ENCODE measurements at places on chromosomes 16 and 17. TPM values are rescaled to one million over a fixed set of nuclear protein-coding genes. Genes with fewer than 3 reads are reported as not detected.
A peak's percentile ranks its signal among the peaks of the same experiment; 100 is the strongest.

- DNase-seq, result peak; percentile 49
Observed at GRCh38 chr16:49780433-49780832, 75.5 kb downstream of the ZNF423 start.

- DNase-seq, result peak; percentile 67
Observed at GRCh38 chr16:67326472-67327309, at the start of the genes KCTD19 and LRRC36. Gene KCTD19, minus strand, starts transcription at chr16:67326741. Its CDS starts 34 bp downstream, at chr16:67326707. Gene LRRC36, plus strand, starts transcription at chr16:67326815. Its CDS starts 48 bp downstream, at chr16:67326863.

DNA sequence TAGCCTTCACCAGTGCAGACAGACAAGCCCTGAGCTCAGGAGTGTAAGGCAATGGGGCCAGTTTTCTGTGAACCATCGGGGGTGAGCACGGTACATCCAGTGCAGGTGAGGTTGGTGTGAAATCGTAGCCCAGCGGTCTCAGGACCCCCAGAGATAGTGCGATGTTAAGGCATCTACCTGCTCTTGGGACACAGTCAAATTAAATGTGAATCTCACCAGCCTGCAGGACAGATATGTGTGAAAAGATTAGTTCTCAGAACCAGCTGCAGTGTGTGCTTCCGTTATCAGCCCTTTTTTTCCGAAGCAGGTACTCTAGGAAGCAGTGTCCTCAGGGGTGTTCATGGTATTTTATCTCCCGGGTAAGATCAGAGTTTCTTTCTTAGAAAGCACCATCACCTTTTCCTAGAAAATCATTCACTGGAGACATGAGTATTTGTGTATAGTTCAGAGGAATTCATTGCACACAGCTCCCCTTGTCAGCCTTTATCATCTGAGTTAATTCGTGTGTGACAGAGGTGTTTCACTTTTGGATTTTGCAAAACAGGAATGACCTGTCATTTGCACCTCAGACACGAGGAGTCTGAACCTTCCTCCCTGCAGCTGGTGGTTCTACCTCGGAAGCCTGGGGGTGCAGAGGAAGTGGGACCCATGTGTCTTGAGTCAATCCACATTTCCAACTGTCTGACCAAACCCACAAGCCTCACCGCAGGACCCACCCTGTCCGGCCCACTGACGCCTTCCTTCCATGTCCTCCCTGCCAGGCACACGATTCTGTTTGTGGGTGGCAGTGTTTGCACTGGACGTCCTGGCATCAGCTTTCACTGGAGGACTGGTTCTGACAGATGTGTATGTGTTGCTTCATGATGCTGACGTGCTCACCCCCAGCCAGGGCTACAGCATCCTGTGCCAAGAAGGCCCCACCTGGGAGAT is 107.8 kb downstream of the CLEC16A start:
- no peak for DNase-seq

- no peak for DNase-seq
Observed at GRCh38 chr17:57016071-57016763, 38.3 kb downstream of the SCPEP1 start.

GRCh38 chr16:31695667-31696066 is 168.0 kb downstream of the AHSP start:
- peak; percentile 10 for DNase-seq

DNA sequence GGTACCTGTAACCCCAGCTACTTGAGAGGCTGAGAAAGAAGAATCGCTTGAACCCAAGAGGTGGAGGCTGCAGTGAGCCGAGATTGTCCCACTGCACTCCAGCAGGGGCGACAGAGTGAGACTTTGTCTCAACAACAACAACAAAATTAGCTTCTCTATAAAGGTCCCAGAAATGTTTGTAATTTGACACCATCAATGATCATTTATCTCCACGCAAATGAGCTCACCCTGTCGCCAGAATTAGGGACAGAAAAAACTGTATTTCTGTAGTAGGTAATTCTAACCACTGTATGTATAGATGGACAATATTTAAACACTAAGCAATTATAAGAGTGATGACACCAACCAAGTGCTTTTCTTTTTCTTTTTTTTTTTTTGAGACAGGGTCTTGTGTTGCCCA is 10.7 kb downstream of the C17orf78 start:
- DNase-seq, result no peak

FGF11 gene
- total RNA-seq, result 18.2 TPM

SLC35B1 gene
- 104 TPM for total RNA-seq

Measured in A673 (cell line).